Stimulated activated CD4-positive, alpha-beta T cell treated with anti-CD3 and anti-CD28 coated beads, Interleukin-1b, Interleukin-23, amount 100 ng/mL, for 1 hour (primary cell): ENCODE measurements at places on chromosomes 3 and 15.

DNA sequence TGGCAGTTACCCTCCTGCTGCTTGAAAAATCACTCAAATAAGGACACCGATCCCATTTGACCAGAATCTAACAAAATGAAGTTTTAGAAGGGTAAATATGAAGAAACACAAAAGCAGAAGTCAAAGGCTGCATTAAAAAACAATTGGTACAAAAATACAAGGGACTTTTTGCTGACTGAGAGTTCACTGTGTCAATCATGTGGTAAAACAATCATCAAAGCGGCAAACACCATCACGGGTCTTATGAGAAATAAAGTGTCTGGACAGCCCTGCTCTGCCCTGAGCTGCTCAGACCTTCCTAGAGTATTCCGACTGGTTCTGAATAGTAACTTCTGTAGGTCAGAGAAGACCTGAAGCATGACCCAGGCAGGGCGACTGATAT is 137.2 kb upstream of the RAD18 start:
- no peak for DNase-seq

DNA sequence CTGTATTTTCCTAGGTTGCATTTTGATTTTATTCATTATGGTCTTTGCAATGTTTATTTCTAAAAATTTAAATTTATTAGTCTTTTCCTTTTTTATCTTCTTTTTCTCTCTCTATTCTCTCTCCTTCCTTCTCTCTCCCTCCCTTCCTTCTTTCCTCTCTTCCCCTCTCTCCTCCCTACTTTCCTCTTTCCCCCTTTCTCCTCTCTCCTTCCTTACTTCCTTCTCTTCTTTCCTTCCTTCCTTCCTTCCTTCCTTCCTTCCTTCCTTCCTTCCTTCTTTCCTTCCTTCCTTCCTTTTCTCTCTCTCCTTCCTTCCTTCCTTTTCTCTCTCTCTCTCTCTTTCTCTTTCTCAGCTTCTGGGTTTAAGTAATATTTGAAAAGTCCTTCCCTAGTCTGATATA is 72.8 kb upstream of the RASGRF1 start:
- no peak for DNase-seq

GRCh38 chr3:108008931-108009639 is 81.7 kb downstream of the CD47 start:
- DNase-seq: no peak

GRCh38 chr15:32885713-32886112 is 167.9 kb downstream of the GREM1 start:
- no peak for DNase-seq

DNA sequence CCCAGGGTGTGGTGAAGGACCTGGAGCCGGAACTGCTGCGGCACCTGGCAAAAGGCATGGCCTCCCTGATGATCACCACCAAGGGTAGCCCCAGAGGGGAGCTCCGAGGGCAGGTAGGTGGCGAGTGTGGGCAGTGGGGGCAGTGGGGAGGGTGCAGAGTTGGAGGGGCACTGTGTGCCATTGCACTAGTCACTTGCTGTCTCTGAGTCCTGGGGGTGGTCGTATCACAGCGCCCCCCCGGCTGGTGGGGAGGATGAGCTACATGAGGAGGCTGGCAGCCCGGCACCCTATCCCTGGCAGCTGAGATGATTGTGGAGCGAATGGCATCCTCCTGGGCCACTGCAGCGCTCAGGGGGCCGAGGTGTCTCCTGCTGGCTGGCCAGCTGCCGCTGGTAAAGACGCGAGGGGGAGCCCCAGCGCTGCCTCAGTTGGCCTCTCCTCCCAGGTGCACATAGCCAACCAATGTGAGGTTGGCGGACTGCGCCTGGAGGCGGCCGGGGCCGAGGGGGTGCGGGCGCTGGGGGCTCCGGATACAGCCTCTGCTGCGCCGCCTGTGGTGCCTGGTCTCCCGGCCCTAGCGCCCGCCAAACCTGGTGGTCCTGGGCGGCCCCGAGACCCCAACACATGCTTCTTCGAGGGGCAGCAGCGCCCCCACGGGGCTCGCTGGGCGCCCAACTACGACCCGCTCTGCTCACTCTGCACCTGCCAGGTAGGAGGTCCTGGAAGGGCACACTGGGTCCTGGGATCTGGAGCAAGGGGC is 6.4 kb downstream of the CHRD start:
- DNase-seq: no peak

DNA sequence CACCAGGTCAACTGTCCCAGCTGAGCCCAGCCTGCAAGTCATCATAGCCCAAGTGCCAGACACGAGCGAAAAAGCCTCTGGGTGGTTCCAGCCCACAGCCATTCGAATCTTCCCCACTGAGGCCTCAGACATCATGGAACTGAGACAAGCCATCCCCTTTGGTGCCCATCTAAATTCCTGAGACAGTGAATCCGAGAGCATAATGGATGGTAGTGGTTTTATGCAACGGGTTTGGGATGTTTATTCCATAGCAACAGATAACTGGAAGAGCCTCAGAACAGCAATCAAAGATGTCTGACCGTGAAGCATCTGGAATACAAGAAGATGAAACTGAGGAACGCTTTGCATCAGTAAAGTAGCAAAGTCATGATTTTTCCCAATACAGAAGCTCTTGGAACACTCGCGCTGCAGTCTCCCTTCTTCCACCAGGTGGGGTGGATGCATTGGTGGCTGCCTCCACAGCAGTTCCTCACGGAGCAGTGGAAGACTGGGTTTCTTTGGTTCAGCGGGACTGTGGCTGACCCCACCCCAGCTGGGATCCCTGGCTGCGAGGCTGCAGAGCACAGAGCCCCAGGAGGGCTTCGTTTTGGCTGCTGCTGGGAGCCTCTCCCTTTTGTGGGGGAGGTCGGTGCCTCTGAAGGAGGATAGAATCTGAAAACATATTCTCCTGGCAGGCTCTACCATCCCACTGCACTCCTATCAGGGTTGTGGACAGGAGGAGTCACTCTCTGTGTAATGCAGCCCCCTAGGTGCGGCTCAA is 26.4 kb upstream of the PDE8A start:
- no peak for DNase-seq

GRCh38 chr15:85456798-85457197 is 76.4 kb downstream of the AKAP13 start:
- DNase-seq: no peak

- no peak for DNase-seq
Measured at GRCh38 chr3:17422636-17423035, 319.8 kb downstream of the TBC1D5 start.

- no peak for DNase-seq
Measured at GRCh38 chr15:58521293-58521991, 89.7 kb downstream of the LIPC start.

DNA sequence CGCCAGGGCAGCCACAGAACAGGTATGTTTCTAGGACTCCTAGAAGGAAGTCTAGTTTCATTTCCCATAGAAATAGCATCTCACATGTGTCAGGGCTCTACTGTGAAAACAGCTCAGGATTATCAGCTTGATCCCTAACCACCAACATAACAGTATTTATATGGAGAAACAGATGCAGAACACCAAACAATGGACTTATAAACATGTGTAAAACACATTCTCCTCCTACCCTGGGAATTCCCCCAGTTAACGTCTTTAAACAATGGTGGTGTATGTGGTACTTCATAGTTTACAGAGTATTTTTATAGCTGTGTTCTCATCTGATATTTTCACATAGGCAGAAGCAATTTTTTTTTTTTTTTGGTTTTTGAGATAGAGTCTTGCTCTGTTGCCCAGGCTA is 9.7 kb downstream of the TNFSF10 start:
- DNase-seq: no peak

GRCh38 chr3:137116619-137117018 is 158.8 kb downstream of the IL20RB start:
- DNase-seq: no peak

DNA sequence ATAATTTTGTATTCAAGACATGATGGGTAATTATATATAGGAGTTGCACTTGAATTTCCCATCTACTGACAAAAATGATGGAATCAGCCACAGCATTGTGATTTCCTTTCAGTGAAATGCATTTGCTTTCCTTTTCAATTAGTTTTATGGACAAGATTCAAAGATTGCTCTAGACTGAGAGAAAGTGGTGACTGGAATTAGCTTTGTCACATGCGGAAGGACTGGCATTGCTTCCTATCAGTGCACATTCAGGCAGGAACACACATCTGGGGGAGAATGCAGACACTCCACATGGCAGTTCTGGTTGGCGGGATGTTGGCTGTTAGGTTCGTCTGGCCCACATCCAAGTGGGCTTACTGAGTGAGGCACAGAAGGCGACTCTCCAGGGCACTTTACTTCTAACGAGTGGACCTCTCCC is 399.3 kb upstream of the RGMA start:
- DNase-seq: no peak

GRCh38 chr15:70189826-70190695 is 92.3 kb upstream of the TLE3 start:
- no peak for DNase-seq

DNA sequence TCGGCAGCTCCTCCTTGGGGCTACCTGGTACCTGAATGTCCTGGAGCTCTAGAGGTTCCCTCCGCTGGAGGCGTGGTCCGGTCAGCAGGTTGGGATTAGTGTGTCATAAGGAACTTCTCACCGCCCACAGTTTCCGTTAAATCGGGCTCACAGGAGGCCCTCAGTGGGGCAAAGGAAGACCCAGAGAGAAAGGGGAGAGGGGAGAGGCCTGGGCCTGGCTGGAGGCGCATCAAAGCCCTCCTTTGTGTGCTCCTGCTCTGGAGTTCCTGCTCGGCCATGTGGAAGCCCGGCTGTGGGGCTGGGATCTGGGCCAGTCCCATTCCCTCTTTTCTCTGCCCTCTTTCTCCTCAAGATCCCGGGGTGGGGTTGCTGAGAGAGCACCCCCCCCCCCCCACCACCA is at the start of gene RLBP1:
TSS of gene RLBP1 (minus strand) at position 37 of the 400 bp plus-strand sequence. CDS start 2,604 bp downstream, outside the sequence.
- no peak for DNase-seq

GRCh38 chr15:74431645-74432044 is 2.1 kb downstream of the SEMA7A start:
- no peak for DNase-seq

- no peak for DNase-seq
Measured at GRCh38 chr15:32818758-32819447, 101.1 kb downstream of the GREM1 start.

DNA sequence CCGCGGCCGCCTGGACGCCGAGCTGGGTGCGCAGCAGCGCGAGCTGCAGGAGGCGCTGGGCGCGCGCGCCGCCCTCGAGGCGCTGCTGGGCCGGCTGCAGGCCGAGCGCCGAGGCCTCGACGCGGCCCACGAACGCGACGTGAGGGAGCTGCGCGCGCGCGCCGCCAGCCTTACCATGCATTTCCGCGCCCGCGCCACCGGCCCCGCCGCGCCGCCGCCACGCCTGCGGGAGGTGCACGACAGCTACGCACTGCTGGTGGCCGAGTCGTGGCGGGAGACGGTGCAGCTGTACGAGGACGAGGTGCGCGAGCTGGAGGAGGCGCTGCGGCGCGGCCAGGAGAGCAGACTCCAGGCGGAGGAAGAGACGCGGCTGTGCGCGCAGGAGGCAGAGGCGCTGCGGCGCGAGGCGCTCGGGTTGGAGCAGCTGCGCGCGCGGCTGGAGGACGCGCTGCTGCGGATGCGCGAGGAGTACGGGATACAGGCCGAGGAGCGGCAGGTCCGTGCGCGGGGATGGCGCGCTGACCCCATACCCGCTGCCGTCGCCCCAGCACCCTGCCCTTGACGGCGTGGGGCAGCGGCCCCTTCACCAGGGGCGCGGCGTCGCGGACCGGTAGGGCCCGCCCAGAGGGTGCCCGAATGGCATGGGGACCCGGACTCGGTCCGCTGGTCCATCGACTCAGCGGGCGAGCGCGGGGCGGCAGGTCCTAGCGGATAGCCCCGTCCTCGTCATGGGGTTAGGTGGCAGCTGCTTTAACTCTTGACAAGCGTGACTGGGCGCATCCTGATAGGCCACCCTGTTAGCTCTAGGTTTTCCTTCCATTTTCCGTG is 848 bp downstream of the SYNM start:
- no peak for DNase-seq

GRCh38 chr3:76097589-76097969 is 312.2 kb upstream of the ZNF717 start:
- DNase-seq: no peak

DNA sequence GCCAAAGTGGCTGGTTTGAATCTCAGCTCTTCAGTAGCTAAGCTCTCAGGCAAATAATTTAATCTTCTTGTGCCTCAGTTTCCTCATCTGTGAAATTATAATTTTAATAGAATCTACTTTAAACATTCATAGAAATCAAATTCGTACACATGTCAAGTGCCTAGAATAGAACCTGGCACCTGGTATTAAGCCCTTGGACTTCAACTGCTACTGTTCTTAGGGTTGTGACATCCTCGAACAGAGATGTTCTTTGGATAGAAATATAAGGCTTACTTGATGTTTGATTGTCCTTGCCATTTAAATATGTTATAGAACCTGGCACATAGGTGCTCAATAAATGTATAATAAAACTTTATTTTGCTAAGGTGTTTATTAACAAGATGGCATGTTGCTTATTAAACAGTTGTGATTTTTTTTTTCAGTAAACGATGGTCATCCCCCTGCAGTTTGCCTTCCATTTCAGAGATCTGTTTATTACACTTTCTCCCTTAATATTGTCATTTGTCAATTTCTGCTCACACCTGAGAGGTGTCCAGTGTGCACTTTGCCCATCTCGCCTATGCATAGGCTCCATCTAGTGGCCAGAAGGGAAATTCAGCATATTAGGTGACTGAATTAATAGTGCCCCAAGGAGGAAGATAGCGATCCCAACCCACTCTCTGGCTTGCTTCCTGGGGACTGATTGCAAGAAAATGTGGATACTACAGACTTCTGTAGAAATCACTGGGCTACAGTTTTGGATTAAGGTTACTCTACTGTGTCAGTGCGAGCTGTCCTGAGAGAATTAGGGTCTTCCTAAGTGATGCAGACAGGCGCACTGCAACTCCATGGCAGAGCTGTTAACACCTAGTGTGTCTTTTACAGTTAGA is 10.7 kb downstream of the IGF1R start:
- DNase-seq: no peak

GRCh38 chr3:113771993-113772392 is 25.2 kb downstream of the ATP6V1A start:
- no peak for DNase-seq

DNA sequence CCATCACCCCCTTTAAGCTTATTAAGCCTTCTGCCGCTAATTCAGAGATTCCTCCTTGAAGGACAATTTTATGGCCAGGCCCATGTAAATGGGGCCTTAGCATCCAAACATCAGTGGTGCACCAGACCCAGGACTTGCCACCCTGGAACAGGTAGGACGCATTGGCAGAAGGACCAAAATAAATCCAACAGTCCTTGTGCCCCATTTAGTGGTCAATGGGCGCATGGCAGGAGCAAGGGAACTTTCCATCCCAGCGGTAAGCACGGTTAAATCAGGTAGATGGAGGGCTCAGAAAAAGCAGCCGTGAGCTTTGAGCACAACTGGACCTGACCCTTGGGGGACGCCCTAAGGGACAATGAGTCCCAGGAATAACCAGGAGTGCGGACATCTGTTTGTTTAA is 540.8 kb upstream of the ROBO1 start:
- DNase-seq: no peak

DNA sequence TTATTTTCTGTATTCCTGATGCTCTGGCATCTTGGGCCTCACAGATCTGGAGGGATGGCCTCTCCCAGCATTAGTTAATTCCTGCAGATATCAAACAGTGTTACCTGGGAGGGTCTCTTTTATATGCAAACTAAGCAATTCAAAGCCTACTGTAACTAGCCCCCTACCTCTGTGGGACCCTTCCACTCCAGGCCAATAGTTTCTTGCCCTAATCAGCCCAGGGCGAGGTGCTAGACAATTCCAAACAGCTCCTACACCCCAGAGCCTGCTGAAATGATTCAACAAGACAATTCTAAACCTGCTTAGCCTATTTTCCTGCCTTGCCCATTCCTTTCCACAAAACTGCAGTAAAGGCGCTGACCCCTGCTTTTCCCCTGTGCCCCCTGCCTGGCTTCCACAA is 106.6 kb upstream of the IGSF10 start:
- DNase-seq: no peak

GRCh38 chr3:42936157-42936981 is 30.4 kb downstream of the ZNF662 start:
- no peak for DNase-seq
